ENCODE measurements at places on chromosomes 3 and 15. TPM values are rescaled to one million over a fixed set of nuclear protein-coding genes. Genes with fewer than 3 reads are reported as not detected.

The ARGFX gene
- not detected for total RNA-seq

The GOLGA6D gene
- total RNA-seq: not detected

GRCh38 chr15:59150185-59150584 is 45.2 kb downstream of the CCNB2 start:
- no peak for DNase-seq

DNA sequence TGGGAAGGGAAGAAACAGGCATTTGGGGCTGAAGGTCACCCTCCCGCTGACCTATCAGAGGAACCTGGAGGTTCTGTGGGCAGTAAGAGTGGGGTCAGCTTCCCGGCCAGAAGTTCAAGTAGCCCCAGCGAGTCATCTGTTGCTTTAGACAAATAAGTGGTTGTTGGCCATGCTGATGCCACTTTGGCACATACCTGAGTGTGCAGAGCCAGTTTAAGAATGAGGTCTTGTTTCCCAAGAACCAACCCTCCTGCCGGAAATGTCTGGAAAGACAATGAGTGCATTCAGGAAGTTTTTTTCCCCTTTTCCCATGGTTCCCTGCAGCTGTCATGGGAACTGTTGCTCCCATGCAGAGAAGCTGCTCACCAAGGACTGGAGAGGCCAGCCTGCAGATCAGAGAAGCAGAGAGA is 166.7 kb downstream of the ZNF621 start:
- DNase-seq: no peak

DNA sequence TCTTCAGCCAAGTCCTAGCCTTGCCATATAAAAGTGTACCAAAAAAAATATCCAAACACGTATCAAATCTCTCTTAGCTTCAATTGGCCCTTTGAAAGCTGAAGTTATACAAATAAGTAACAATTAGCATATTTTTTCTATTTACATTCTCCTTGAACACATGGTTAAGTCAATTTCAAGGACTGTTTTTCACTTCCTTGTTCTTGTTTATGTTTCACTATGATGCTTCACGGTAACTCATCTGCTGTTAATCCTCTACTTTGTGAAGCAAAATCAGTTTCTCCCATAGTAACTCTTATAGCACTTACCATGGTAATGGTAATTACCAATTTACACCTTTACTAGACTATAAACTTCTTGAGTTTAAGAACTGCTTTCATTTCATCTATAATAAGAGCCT is 10.6 kb upstream of the SPRED1 start:
- no peak for DNase-seq

GRCh38 chr15:38705436-38706219 is 141.0 kb upstream of the RASGRP1 start:
- peak; percentile 37 for DNase-seq

GRCh38 chr3:184806567-184807271 is 5.2 kb upstream of the VPS8 start:
- DNase-seq: peak; percentile 18

DNA sequence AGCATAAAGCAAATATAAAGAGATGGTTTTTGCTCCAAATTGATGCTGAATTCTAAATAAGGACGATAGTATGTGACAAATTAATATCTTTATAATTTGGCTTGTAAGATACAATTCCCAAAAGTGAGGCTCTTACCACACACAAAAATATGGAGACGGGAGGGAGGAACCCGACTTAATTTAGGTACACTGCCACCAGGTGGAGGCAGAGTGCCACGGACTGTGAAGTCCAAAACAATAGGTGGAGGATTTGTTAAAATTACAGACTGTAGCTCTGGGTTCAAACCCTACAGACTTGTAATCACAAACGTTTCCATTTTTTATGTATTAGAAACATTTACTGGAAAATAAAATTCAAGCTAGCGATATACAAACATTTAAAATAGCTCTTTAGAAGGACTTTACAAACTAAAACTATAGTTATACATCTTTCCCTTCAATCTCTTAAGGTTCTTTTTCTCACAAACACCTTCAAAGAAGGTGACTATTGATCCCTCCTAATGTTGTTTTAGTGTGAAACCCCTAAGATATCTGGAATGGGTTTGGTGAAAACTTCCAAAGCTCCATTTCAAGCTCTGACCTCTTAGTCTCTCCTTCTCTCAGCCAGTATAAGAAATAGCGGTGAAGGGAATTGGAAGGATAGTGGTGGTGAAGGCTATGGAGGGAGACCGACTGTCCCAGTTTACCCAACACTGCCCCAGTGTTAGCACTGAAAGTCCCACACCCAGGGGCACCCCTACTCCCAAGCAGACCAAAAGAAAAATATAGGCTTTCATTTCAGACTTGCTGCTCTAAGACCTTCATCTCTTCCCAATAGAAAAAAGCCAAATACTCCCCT is 89.7 kb downstream of the AQP9 start:
- peak; percentile 87 for DNase-seq

All from GM23248 (cell line).